ENCODE measurements at places on chromosomes 6 and 20. TPM values are rescaled to one million over a fixed set of nuclear protein-coding genes. Genes with fewer than 3 reads are reported as not detected.
A peak's percentile ranks its signal among the peaks of the same experiment; 100 is the strongest.

The SPEF1 gene
- 2.6 TPM for total RNA-seq

The PTK6 gene
- total RNA-seq = 12.9 TPM

The TSBP1 gene
- not detected for total RNA-seq

The MYLK2 gene
- total RNA-seq = 0.18 TPM

The VGLL2 gene
- total RNA-seq = not detected

- no peaks in the 10 kb centered on the region for H3K4me1 ChIP-seq
- DNase-seq = no peak
- no peak overlapping the region for H3K27ac ChIP-seq
- H3K36me3 ChIP-seq = no peaks in the 10 kb centered on the region
- H3K4me3 ChIP-seq = no peak overlapping the region
- H3K27me3 ChIP-seq = no peaks in the 10 kb centered on the region
These were observed 116.4 kb downstream of the THEMIS start for GRCh38 chr6:127784468-127784867.

GRCh38 chr20:50366270-50367103 lies 143.7 kb upstream of the PTPN1 start:
- H3K36me3 ChIP-seq = no peaks in the 10 kb centered on the region
- peaks cover 27% of the 10 kb centered on the region for H3K4me1 ChIP-seq
- peak overlapping the region; percentile 30 for H3K27ac ChIP-seq
- H3K27me3 ChIP-seq = no peaks in the 10 kb centered on the region

- H3K36me3 ChIP-seq = no peaks in the 10 kb centered on the region
- no peaks in the 10 kb centered on the region for H3K4me1 ChIP-seq
- H3K4me3 ChIP-seq = no peak overlapping the region
- H3K27me3 ChIP-seq = no peaks in the 10 kb centered on the region
These were observed 171.4 kb upstream of the RSPO3 start for GRCh38 chr6:126947070-126947469.

DNA sequence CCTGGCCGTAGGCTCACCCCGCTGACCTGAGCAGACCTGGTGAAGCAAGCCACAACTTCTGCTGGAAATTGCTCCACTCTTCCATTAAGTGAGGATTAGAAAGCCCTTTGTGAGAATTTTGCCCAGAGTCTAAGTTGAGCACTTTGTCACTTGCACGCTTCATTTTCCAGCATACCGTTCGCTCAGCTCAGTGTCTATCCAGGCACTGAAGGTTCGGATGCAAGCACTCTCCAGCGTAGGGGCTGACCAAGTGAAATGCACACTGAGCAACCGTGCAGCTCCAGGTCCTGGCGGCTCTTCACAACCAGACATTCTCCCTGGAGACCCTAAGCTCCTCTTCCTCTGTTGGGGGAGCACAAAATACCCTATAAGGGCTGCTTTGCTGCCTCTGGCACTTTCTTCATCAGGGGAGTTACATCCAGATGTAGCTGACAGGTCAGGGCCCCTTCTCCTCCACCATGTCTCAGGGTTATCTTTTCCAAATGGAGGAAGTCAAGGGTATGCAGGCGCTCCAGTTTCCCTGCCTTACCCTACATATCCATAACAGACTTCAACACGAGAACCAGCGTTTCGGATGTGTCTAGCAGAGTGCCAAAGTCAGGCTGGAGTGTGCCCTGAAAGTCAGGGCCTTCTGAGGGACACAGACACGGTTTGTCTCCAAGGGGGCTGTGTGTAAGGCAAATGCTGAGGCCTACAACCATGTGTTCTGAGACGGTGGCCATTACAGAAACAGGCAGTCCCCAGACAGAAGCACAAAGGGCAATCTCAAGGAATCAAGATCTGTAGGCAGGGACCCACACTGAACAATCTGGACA lies 146.7 kb upstream of the AFDN start:
- no peak for DNase-seq
- no peaks in the 10 kb centered on the region for H3K4me1 ChIP-seq
- no peak overlapping the region for H3K27ac ChIP-seq
- no peak overlapping the region for H3K4me3 ChIP-seq
- H3K36me3 ChIP-seq = no peaks in the 10 kb centered on the region

DNA sequence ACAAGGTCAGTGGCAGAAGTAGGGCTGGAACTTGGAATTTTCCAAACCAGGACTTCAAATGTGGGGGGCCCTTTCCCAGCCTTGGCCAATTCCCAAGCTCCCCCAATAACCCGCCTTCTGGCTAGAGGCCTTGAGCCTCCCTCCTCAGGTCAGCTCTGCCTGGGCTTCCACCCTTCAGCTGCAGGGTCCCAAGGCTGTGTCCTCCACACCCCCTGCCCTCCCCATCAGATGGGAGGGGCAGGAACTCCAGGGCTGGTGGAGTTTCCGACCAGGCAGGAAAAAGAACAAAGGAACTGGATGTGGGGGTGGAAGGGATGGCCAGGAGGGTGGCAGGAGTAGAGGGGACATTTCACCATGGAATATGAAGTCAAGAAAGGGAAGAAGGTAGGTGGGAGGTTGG lies at the start of gene CCM2L:
Gene CCM2L, plus strand, starts transcription at position 338 of the 400 bp plus-strand sequence. Its CDS starts 17 bp downstream, at position 355.
- no peaks in the 10 kb centered on the region for H3K4me1 ChIP-seq
- peaks cover 80% of the 10 kb centered on the region for H3K27me3 ChIP-seq
- DNase-seq = no peak
- H3K27ac ChIP-seq = no peak within 1 kb of the TSS
- H3K36me3 ChIP-seq = no peaks in the 10 kb centered on the region

- DNase-seq = no peak
- H3K27me3 ChIP-seq = no peaks in the 10 kb centered on the region
- H3K27ac ChIP-seq = no peak overlapping the region
- H3K4me3 ChIP-seq = no peak overlapping the region
- no peaks in the 10 kb centered on the region for H3K4me1 ChIP-seq
These were observed 678.7 kb upstream of the ADGRB3 start for GRCh38 chr6:67956352-67956751.

DNA sequence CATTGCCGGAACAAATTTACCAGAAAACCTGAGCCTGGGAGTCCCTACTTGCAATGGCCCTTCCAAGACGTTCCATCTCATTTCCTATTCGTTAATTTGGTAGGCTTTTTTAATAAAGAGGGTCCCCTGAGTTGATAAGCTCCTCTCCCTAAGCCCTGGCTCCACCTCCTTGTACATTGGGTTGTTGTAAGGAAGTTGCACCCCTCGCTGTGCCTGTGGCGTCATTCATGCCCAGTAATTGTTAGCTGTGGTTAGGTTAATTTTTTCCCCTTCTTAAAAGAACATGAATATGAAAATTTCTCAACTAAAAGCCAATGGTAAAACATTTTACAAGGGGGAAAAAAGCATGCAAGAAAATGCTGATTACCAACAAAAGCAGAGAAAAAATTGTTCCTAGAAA lies 91.9 kb downstream of the SLC24A3 start:
- H3K36me3 ChIP-seq = no peaks in the 10 kb centered on the region
- H3K27ac ChIP-seq = no peak overlapping the region
- no peaks in the 10 kb centered on the region for H3K4me1 ChIP-seq
- H3K4me3 ChIP-seq = no peak overlapping the region
- no peak for DNase-seq
- peaks cover 49% of the 10 kb centered on the region for H3K27me3 ChIP-seq

GRCh38 chr20:47970282-47970903 lies 185.1 kb upstream of the SULF2 start:
- H3K36me3 ChIP-seq = no peaks in the 10 kb centered on the region
- no peaks in the 10 kb centered on the region for H3K27me3 ChIP-seq
- DNase-seq = no peak
- peaks cover 56% of the 10 kb centered on the region for H3K4me1 ChIP-seq
- H3K27ac ChIP-seq = peak overlapping the region; percentile 100
- peak overlapping the region; percentile 68 for H3K4me3 ChIP-seq
